ENCODE measurements at places on chromosomes 3 and 15.
A peak's percentile ranks its signal among the peaks of the same experiment; 100 is the strongest.

DNA sequence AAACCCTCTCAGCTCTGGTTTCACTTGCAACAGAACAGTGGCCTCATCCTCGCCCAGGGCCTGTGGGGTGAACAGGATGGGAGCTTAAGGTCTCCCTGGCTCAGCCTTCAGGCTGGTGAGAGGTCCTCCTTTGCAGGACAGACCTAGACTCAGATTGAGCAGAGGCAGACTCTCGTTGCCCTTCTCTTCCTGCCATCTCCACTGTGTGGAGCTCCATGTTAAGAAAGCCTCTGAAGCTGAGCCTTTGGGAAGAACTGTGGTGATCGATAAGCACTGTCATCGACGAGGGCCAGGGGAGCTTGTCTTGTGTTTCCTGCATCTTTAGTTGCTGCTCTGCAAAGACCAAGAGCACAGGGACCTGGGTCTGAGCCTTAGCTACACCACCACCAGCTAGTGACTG, 37.8 kb upstream of the GRIP2 start:
- DNase-seq: no peak

DNA sequence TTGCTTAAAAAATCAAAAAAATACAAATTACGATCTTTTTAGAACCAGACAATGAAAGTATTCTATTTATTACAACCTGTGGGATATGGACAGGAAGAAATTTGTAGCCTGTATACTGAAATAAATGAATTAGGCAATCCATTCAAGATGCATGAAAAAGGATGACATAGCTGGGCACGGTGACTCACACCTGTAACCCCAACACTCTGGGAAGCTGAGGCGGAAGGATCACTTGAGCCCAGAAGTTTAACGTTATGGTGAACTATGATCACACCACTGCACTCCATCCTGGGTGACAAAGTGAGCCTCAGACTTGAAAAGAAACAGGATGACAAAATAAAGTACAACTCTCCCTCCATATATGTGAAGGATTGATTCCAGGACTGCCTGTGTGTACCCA, 74.1 kb downstream of the MSL2 start:
- DNase-seq: no peak

- DNase-seq: no peak
These were observed 1.8 kb downstream of the STAG1 start for GRCh38 chr3:136750209-136750896.

DNA sequence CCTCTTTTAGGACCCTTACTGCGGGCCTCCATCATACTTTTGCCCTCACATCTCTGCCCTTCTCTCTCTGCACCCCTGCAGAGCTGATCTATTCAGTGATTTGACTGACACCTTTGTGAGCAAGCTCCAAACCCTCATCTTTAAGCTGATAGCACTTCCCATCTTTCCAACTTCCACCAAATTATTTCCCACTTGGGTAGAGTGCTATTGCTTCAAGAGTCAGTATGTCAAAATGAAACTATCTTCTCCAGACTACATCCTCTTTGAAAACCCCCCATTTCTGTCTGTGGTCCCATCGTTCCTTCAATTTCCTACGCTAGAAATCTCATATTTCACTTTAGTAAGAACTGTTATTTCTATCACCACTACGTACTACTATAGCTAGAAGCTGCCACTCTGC, 19.7 kb downstream of the ZWILCH start:
- no peak for DNase-seq

GRCh38 chr15:71357321-71357732, 242.1 kb downstream of the THSD4 start:
- DNase-seq: peak; percentile 19

- no peak for DNase-seq
These were observed 5.2 kb downstream of the NR1D2 start for GRCh38 chr3:23950293-23950692.

DNA sequence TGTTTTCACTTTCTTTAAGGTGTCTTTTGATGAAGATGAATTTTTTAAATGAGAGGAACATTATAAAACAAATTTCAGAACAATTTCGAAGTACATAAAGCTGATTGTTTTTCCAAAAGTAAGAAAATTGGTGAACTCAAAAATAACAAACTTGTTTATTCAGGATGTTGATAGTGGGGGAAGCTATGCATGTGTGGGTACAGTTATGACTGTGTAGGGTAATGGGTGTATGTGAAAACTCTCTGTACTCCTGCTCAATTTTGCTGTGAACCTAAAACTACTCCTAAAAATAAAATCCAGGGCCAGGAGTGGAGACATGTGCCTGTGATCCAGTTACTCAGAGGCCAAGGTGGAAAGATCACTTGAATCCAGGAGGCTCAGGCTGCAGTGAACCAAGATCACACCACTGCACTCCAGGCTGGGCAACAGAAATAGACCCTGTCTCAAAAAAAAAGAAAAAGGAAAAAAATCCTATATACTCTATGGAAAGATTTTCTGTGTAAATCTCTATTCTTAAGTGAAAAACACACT, 37.2 kb downstream of the PIK3CB start:
- DNase-seq: no peak

DNA sequence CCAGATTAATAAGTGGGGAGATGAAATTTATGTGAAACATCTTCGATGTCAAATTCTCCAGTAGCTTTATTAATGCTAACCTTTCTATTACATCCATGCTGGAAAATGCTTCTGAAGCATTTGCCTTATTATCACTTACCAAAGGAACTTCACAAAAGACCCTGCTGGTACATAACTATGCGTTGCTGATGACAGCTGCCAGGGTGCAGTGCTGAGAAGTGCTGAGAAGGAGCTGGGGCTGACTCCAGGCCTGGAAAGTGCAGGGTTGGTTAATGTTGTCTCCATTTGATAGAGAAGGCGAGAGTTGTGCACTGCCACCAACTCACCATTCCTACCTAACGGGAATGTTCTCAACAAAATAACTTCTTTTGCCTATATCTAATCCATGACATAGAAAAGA, 736.0 kb upstream of the NR2F2 start:
- no peak for DNase-seq

DNA sequence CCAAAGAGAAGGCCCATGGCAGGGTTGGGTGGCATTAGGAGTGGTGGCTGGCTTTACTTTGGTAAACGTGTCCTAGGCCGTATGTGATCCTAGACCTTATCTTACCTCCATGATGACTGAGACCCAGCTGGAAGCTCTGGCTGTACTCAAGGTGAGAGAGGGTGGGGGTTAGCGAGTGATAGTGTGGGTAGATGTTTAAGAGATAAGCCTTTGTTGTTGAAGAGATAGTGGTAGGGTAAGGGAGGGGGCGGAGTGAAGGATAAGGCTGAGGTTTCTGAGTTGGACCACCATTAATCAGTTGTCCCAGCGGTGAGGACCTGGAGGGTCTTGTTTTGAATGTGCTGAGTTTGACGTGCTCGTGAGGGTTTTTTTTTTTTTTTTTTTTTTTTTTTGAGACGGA, 61.5 kb upstream of the ULK4 start:
- DNase-seq: no peak

DNA sequence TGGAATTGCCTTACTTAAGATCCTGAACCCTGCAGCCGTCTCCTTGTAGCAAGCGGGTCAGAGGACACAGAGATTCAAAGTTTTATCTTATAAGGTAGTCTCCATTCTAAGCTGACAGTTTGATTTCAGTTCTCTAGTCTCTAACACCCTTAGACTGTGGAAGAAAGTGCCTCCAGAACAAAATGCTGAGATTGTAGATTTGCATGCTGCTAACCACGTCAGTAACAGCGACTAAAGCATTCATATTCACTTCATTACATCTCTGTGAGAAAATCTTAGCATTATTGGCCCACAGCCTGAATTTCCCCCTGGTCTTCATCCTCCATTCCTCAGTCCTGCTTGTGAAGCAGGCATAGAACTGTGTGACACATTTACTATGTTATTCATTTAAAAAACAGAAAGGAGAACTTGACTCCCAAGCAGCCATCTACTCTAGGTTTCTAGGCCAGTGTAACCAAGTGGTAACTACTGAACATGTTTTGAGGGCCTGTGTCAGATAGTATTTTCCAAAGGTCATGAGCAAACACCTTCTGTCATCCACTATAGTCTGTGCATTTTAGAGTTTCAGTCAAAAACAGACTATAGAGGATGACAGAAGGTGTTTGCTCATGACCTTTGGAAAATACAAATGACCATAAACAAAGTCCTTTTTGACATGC, 27.4 kb downstream of the ARIH2 start:
- DNase-seq: no peak

DNA sequence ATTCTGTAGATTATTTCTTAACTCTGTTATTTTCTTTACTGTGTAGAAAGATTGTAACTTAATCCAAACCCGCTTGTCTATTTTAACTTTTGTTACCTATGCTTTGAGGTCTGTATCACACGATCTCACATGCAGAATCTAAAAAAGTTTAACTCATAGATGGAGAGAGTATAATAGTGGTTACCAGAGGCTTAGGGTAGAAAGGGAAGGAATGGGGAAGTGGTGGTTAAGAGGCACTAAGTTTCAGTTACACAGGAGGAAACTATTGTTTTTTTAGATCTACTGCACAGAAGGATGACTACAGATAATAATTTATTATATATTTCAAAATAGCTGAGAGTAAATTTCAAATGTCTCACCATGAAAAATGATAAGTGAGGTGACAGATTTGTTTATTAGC, 515.2 kb downstream of the RSL24D1 start:
- no peak for DNase-seq

DNA sequence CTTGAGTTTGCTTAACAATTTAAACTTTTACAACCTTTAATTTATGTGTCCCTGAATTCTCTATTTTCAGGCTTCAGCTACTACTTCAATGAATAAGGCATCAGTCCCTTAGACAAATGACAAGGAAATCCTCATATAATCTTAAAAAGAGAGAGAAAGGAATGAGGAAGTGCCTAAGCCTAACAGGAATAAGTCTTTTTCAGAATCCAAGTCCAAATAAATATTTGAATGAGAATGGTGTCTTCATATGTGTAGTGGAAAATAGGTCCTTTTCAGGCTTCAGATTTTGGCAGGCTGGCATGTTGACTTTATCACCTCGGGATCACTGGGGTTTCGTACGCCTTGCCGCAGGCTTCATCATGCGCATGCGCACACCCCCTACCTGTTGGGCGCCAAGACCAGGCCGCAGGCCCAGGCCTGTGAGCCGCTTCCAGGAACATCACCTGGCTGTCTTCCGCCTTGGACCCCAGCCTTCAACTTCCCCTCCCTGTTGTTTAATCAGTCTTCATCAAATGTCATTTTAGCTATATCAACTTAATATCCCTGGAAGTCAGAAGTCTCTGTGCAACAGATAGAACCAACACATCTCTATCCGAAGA, 334.5 kb downstream of the SOX2 start:
- no peak for DNase-seq

GRCh38 chr3:55858302-55858701, 371.2 kb upstream of the WNT5A start:
- DNase-seq: no peak

- DNase-seq: peak; percentile 55
These were observed 780 bp downstream of the TIPARP start for GRCh38 chr3:156674911-156675829.

DNA sequence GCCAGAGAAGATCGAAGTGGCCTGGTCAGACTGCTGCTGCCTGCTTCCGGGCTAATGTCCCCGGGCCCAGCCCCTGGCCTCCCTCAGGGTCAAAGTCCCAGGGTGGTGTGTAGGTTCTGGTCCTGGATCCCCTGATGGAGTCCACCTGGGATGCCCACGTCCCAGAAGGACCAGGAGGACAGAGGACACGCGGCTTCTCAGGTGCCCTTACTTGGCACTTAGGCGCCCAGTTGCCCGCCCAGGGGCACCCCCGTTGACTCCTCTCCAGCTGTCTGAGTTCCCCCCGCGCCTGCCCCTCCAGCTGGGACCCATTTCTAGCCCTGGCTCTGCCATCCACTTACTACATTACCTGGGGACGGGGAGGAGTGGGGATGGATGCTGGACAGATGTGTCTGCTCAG, 44.6 kb downstream of the LINGO1 start:
- no peak for DNase-seq

Data from WERI-Rb-1 (cell line).